ENCODE measurements at places on chromosomes 5 and 9.

DNA sequence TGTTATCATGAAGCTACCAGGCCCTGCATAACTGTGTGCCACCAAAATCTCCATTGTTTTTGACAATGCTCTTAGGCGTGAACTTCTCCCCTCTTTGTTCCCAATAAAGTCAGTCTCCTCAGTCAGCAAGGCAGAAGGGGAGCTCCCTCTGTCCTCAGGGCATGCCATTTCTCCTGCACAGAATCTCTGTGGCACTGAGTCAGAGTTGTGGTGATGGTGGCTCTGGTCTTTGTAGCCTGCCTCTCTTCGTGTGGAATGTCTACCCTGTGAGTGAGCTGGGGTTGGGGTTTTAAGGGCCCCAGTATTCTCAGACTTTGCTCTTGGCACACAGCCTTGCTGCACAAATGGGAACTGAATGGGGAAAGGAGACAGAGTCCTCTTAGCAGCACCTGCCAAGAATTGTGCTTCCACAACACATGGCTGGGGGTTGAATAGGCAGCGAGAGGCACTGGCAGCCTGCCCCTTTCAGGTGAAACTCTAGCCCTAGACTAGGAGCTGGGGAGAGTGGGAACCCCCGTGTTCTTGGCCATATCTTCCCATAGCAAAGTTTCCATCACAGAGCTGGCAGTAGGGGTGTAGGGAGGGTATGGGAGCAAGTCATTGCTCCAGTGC is 146.6 kb downstream of the SH3GL2 start:
- DNase-seq: no peak

DNA sequence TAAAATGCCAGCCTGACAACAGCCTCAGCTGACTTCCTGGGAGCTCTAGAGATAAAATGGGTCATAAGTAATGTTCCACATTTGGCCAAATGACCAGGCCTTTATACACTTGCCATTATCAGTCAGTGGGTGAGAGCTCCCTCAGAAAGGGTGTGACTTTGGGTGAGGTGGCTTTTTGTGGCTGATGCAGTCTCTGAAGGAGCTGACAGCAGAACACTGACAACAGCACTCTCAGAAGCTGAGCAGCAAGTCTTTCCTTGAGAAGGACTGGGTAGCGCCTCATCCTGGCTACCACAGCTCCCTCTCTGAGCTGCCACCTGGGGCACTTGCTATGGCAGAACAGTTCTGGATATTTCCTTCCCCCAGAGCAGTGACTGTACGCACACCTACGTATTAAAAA is 22.0 kb upstream of the GNAQ start:
- DNase-seq: no peak

- DNase-seq: no peak
Measured at GRCh38 chr9:127494304-127494702, 43.0 kb downstream of the LRSAM1 start.

DNA sequence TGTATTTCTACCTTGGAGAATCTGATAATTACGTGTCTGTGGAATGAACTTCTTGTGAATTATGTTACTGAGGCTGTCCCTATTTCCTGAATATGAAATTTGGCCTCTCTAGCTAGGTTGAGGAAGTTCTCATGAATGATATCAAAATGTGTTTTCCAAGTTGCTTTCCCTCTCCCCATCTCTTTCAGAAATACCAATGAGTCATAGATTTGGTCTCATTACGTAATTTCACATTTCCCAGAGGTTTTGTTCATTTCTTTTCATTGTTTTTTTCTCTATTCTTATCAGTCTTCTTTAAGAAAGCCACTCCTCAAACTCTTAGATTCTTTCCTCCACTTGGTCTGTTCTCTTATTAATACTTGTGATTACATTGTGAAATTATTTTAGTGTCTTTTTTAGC is 923.8 kb upstream of the CDH9 start:
- DNase-seq: no peak

DNA sequence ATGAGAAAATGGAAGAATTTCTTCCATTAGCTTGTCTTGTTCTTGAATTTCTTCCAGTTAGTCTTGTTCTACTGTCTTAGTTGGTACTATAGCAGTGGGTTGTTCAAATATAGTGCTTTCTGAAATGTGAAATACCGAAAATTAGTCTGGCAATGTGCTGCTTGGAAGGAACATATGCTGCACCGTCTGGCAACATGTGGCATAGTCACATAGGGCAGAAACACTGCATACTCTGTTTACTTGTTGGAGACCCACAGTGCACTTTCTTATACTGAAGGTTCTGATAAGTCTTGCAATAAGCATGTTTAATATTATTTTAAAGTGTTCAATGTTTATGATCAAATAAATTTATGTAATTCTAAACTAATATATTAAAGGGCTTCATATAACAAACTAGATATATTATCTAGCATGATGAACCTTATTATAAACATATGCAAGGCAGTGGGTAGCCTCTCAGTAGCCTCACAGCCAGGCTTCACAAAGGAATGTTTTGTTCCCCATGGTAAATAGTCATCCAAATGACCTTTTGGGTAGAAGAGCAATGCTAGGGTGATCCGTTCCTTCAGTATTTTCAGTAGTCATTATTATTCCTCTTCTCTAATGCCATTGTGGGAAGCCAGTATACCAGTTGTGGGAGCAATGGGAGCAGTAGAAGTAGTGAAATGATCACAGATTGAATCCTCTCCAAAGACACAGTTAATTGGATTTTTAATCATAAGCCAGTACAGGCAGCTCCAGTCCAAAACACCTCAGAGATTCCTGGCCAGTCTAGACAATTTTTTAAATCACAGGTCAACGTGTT is 1106.7 kb downstream of the DTWD2 start:
- no peak for DNase-seq

GRCh38 chr5:40736103-40736875 is 19.5 kb downstream of the TTC33 start:
- DNase-seq: no peak

DNA sequence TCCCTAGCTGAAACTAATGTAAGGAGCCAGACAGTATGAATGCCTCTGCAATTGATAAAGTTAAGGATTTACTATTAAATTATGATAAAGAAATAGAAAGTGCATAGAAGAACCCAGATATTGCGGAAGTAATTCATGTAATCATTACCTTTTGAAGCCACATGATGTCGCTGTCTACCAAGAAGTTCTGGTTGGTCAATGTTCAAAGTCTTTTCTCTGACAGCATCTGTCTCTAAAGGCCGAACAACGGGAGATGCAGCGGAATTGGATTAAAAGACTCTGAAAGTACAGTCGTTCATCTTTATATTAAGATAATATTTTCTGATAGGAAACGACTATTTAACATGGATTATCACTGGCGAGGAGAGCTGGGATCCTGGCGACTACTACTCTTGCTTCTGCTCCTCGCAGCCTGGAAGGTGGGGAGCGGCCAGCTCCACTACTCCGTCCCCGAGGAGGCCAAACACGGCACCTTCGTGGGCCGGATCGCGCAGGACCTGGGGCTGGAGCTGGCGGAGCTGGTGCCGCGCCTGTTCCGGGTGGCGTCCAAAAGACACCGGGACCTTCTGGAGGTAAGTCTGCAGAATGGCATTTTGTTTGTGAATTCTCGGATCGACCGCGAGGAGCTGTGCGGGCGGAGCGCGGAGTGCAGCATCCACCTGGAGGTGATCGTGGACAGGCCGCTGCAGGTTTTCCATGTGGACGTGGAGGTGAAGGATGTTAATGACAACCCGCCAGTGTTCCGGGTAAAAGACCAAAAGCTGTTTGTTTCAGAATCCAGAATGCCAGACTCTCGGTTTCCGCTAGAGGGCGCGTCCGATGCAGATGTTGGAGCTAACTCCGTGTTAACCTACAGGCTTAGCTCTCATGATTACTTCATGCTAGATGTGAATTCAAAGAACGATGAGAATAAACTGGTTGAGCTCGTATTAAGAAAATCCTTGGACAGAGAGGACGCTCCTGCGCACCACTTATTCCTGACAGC is at the start of gene PCDHA8:
Gene PCDHA8 (plus strand): TSS at position 210 of the 985 bp plus-strand sequence. CDS start 135 bp downstream, at position 345.
- DNase-seq: no peak

DNA sequence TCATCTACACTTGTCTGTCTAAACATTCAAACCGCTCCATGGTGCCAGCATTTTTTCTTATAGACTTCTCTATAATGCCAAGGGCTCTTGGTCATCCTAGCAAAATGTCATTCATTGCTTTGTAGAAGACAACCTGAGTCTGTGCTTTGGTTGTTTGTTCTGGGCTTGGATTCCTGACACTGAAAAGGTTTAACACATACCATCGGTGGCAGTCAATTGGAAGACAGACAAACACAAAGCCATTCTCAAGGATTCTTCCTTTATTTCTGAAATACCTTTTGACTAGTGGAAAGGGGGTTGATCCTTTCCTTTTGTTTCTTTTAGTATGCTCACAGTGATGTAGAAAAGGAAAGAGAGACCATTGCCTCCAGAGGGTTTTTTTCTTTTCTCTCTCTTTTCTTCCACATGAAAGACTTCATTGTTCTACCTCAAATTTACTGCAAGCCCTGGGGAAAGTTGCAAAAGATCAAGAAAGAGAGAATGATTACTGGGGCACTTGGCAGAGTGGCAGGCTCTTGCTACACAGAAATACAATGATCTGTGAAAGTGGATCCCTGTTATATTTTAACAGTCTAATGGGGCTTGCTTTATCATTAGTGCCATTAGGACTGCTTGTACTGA is 66.4 kb upstream of the TMC1 start:
- no peak for DNase-seq

DNA sequence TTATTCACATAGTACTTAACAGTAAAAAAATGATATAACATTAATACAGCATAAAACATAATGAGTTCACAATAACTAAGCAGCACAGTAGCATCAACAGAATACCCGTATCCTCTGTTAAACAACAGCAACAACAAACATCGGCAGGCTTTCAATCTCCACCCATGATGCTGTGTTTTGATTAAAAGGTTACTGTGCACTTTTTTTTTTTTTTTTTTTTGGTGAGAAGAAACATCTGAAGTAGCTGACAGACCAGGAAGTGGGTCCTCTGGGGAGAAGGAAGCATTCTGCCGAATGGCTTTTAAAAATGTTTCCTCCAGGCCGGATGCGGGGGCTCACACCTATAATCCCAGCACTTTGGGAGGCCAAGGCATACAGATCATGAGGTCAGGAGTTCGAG is 282.3 kb downstream of the EPB41L4A start:
- DNase-seq: no peak

DNA sequence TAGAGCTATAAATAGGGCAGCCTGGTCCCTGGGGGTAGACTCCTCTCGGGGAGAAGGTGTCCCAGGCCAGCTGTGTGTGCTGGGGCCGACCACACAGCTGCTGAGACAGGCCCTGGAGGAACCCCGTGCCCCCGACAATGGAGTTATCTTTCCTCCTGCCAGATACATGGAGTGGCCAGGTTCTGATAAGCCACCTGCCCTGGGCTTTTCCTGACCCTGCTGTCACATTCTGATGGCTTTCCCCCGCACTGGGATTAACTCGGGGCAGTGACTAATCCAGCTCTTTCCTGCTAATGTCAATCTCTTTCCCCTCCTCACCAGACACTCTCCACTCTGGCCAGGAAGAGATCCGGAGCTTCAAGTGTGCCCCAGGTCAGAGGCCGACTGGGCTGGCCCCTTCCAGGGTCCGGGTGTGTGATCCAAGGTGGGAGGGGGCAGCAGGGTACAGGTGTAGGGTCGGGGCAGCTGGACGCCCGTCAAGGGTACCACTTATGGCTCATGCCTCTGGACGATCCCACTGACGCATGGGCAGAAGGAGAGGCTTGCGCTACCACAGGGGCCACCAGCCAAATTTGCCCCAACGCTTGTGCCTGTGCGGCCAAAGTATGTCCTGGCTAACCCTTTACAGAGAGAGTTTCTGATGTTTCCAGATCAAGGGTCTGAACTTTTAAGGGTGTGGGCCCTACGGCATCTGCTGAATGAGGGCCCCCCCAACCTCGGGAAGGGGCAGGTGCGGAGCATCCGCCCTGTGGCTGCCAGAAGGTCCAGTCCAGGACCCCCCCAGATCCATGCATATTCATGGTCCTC is 20.6 kb upstream of the COL5A1 start:
- no peak for DNase-seq
